ENCODE measurements at places on chromosomes 4 and X.

GRCh38 chr4:146059865-146060264 is 115.7 kb upstream of the LSM6 start:
- peak; percentile 29 for DNase-seq

DNA sequence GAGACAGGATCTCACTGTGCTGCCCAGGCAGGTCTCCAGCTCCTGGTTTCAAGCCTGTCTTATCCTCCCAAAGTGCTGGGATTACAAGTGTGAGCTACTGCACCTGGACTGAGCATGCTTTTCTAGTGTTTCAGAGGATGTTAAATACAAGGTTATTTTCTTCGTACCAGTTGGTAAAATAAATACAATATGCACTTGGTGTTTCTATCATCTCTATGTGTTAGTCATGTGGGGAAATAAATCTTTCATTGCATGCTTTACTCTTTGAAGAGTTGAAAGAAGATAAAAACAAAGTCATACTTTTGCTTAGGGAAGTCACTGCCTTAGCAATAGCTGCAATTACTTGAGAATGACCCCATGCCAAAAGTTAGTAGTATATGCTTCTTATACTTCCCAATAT is 162.3 kb downstream of the PCDH7 start:
- no peak for DNase-seq

- DNase-seq, result peak; percentile 15
These were observed 25.1 kb upstream of the MXD4 start for GRCh38 chr4:2286904-2287593.

GRCh38 chr4:165096776-165097175 is 15.9 kb downstream of the TMEM192 start:
- peak; percentile 7 for DNase-seq

DNA sequence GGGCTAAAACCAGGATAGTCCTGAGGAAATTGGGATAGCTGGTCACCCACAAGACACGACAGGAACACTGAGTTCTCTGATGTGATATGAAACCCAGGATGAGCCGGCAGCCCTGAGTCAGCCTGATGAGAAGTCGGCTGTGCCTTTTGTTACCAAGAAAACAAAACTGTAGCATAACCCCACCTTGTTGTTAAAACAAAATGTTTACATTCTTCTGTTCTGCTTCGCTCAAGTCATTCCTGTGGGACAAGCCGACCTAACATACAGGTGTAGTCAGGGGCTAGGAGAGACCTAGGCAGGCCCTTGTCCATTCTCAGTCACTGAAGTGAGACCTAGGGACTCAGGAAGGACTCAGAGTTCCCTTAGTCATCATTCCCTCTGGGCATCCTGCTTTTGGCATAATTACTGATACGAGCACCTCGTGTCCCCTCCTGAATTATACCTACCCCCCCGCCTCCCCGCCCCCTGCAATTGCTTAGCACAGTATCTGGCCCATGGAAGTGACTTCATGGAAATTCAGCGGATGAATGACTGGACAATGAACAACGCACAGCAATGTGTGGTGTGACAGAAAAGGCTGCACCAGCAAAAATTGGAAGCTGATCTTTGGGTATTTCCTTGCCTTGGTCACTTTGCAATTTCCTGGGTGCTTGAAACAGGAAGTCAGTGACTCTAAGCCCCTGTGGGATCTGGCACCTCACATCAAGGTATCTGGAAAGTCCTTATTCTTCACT is 31.9 kb upstream of the TLR2 start:
- peak; percentile 22 for DNase-seq

DNA sequence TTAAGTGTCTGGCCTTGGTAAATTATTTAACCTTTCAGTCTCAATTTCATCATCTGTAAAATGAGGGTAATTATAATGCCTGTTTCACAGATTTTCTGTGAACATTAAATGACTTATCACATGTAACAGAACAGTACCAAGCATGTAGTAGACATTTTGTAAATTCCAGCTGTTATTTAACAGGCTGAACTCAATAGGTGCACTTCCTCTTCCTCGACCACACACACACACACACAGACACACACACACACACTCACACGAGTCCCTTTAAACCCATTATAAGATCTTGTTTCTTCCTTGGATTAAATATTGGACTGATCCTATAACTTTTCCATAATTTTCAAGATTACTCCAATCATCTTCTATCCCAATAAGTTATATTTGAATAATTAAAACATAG is 53.4 kb upstream of the COL25A1 start:
- DNase-seq, result no peak

GRCh38 chr4:47049347-47049746 is 18.0 kb downstream of the GABRB1 start:
- DNase-seq, result no peak

- DNase-seq, result no peak
These were observed 305.7 kb downstream of the PDGFC start for GRCh38 chr4:156665780-156666366.

GRCh38 chr4:180909279-180909678 is 1333.9 kb upstream of the TENM3 start:
- peak; percentile 70 for DNase-seq

DNA sequence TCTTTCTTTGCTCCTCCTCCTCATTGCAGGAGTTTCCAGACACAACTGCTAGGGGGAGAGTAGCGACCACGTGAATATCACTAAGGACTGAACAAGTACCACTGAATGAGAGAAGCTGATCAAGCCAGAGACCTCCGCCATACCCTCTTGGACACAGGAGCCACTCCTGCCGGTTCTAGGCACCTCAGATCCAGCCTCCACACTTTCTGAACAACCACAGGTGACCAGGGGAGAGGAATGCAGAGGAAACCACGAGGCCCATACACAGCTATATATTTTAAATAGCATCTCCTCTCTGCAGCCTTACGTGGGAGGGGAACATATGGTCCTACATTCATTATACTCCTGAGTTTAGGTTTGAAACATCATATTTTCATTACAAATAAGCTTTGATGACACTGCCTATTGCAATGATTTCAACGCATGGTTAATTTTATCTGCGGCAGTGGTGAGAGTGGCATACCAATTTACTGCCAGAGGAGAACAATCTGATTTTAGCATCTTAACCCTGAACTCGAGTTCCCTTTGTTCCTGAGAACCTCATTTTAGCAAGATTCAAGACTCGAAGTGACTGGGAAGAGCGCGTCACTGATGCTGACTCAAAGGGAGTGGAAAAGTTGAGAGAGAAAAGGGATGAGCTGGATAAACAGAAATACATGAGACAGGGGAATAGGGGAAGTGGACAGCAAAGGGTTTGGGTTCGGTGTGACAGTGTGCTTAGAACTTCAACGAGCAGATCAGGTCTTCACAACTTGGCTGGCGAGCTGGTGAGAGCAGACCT is 231.7 kb upstream of the PPARGC1A start:
- no peak for DNase-seq

GRCh38 chrX:107738272-107738671 is 37.3 kb downstream of the TSC22D3 start:
- no peak for DNase-seq

- DNase-seq, result peak; percentile 50
These were observed 71.1 kb downstream of the IGSF1 start for GRCh38 chrX:131217989-131218388.

DNA sequence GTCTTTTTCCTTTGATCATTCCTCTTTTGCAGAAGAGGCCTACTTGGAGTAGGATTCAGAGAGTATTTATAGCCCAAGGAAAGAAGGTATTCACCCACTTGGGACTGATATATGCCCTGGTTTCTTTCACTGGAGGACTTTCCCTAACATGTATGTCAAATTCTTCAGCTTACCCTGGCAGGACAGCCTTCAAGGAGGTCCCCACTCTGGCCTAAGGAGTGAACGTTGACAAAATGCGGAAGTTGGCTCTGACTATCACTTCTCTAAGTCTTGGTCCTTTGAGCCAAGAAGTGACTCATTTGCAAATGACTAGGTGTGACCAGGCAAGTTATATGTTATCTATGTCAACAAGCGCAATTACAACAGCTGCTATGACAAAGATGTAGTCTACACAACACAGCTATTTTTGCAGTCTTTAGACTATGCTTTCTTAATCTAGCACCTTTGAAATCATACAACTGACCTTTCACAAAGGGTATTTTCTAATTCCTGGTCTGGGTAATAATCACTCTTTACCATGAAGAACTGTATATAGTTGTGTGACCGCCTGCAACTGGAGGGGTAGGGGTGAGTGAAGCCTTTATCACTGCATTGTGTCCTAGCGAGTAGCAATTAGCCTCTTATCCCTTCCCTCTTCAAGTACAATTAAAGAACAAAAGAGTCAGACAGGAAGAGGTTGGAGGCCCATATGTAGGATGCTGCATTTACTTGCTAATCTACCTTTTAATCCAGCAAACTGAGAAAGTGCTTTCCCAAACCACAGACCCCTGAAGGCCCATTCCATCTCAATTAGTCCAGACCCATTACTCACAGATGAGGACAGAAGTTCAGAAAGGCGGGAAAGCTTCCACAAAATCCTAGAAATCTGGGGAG is 50.1 kb downstream of the RASGEF1B start:
- DNase-seq, result peak; percentile 84

GRCh38 chr4:166903408-166903807 is 330.9 kb downstream of the SPOCK3 start:
- no peak for DNase-seq

DNA sequence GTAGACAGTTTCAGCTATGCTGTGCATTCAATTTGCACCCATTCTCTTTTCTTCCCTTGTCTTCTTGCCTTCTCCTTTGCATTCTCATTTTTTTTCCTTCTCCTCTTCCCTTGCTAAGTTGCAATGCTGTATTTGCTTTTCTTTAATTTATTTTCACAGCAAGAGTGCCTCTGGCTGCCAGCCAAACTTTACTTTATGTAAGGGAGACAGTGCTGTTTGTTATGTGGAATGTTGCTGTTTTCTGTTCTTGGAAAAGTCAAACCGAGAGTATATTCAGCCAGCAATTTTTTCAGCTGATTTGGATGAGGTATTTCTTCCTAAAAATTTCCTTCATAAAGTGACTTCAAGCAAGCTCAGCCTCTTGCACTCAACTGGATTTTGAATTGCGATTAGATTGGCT is 1293.4 kb downstream of the ARAP2 start:
- peak; percentile 80 for DNase-seq

- DNase-seq, result no peak
These were observed 5.6 kb upstream of the TXK start for GRCh38 chr4:48139691-48140090.

DNA sequence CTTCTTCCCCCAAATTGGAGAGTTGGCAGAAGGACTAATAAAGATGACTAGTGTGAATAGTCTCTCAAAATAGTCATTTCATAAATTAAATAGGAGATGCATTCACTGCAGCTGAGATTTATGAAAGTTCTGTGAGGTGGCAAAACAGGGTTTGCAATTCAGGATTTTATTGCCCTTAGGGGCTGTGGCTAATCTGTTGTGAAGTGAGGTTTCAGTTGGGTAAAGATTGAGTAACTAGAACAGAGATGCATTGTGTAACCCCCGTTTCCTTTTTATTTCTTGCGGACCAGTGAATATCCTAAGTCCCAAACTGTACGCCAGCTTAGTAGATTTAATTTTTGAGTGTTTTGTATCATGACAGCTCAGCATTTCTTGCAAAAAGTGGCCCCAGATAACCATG is 16.2 kb upstream of the SCRG1 start:
- DNase-seq, result no peak

GRCh38 chr4:74322301-74322700 is 14.0 kb downstream of the EPGN start:
- DNase-seq, result no peak

GRCh38 chrX:22186165-22186564 is 86.5 kb upstream of the CBLL2 start:
- peak; percentile 71 for DNase-seq

DNA sequence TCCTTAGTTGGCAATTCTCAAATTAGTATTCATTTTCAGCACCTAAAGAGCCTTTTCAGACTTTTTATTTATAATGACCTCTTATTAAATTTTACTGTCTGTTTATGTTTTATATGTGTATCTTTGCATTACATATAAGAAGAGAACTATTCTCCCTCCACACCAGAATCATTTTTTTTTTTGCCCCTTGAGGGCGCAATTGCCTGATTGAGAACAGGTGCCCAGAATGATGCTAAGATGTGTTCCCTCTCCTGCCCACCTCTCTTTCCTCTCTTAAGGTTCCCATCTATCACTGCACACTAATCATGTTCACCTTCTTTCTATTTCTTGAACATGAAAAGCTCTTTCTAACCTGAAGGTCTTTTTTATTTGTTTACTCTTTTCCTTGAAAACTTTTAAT is 44.2 kb upstream of the ADAM29 start:
- DNase-seq, result peak; percentile 69

DNA sequence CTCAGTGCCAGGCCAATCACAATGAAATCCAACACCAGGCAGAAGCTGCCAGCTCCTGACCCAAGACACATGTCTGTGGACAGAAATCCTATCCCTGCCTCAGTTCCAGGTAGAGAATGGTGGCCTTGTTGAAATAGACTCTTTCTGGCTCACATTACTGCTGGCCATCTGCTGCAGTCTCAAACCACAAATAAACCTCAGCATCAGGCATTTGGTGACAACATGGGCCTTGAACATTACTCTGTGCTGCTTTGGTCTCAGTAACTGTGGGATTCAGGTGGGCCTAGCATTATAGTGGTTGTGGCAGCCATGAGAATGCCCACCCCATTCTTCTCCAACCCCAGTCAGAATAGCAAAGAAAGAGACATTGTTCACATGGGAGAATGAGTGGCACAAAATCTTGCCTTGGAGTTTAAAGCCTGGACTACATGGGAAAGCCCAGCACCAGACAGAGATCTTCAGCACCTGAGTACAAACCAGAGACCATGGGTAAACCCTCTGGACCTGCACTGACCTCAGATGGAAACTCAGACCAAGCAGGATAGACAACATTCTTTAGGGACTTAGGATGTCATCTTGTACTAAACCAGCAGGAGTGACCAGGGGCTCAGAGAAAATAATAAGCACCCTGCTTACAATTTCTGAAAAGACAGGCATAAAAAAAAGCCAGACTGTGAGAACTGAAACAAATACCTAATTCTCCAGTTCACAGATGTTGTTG is 50.4 kb upstream of the TRAM1L1 start:
- peak; percentile 6 for DNase-seq

DNA sequence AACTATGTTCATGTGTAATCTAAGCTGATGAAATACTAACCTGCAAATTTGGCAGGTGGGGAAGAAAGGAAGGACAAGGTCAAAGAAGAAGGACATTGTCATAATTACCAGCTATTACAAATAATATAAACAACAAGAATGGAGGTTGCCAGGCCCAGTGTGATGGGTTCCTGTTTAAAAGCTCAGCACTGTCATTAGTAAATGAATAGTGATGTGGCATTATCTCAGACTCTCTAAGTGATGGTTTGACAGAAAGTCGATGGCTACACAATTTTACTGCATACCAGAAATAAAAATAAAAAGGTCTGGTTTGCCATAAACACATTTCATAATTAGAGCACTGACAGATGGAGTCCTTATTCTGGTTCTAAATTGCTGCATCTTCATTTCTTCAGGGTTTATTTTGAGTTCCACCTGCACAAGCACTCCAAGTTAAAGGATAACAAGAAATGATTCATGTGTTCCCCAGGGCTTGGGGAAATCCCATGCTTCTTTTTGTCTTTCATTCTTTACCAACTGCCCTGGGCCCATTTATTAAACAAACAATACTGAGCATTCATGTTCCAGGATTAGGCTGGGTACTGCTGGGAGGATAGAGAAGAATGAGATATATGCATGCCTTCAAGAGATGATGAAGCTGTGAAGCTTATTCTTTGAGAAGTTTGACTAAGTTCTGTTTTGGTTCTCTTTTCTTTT is 367.8 kb upstream of the RASGEF1B start:
- peak; percentile 90 for DNase-seq

Measured in NCI-H69 (cell line).